ENCODE measurements at places on chromosomes 5 and 9. TPM values are rescaled to one million over a fixed set of nuclear protein-coding genes. Genes with fewer than 3 reads are reported as not detected.

- DNase-seq: no peak
- no peak overlapping the region for H3K27ac ChIP-seq
- no peaks in the 10 kb centered on the region for H3K36me3 ChIP-seq
- no peak overlapping the region for H3K4me3 ChIP-seq
- H3K4me1 ChIP-seq: no peaks in the 10 kb centered on the region
Measured at GRCh38 chr9:87834357-87834756, 48.3 kb upstream of the SPATA31E1 start.

The BARX1 gene
- total RNA-seq: not detected

DNA sequence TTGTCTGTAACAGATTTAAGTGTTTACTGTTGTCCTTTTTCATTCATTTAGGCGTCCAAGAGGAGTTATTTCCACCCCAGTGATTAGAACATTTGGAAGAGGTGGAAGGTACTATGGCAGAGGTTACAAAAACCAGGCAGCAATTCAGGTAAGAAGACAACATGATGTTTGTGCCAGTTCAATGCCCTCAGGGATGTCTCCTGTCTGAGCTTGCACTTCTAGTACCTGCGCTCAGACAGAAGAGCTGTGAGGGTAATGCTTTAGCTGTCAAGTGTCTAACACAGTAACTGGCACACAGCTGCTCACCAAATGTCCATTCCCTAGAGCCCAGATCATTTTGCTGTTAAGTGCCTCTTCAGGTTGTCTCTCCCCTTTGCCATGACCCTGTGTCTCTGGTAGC, 14.2 kb upstream of the PHF2 start:
- no peak overlapping the region for H3K4me3 ChIP-seq
- H3K27me3 ChIP-seq: no peaks in the 10 kb centered on the region
- no peak overlapping the region for H3K27ac ChIP-seq
- no peaks in the 10 kb centered on the region for H3K4me1 ChIP-seq
- peaks cover 15% of the 10 kb centered on the region for H3K36me3 ChIP-seq
- no peak for DNase-seq

- no peak overlapping the region for H3K27ac ChIP-seq
- H3K4me3 ChIP-seq: no peak overlapping the region
- H3K36me3 ChIP-seq: no peaks in the 10 kb centered on the region
- H3K27me3 ChIP-seq: no peaks in the 10 kb centered on the region
- DNase-seq: no peak
Measured at GRCh38 chr9:27514551-27514950, 9.5 kb upstream of the IFNK start.

DNA sequence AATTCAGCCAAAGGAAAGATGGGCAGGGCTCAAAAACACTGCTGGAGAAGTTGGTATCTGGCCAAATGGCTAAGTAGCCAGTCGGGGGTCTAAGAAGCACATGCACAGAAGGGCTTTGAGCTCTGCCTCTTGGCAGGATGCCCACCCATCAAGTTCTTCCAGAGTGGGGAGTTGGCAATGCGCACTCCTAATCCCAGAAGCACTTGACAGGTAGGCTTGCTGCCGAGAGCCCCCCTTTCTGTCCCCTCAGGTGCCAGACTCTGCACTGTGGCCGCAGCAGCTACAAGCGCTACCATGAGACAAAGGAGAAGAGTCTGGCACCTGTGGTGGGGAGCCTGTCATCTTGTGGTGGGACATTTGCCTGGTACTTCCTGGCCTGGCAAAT, 252.9 kb upstream of the SLC24A2 start:
- H3K4me3 ChIP-seq: no peak overlapping the region
- no peaks in the 10 kb centered on the region for H3K36me3 ChIP-seq
- H3K27ac ChIP-seq: no peak overlapping the region
- H3K27me3 ChIP-seq: no peaks in the 10 kb centered on the region

- DNase-seq: no peak
- no peaks in the 10 kb centered on the region for H3K27me3 ChIP-seq
- H3K4me1 ChIP-seq: peaks cover 5% of the 10 kb centered on the region
- no peak overlapping the region for H3K27ac ChIP-seq
- no peak overlapping the region for H3K4me3 ChIP-seq
Measured at GRCh38 chr9:33623658-33624586, 99.9 kb downstream of the ANKRD18B start.

DNA sequence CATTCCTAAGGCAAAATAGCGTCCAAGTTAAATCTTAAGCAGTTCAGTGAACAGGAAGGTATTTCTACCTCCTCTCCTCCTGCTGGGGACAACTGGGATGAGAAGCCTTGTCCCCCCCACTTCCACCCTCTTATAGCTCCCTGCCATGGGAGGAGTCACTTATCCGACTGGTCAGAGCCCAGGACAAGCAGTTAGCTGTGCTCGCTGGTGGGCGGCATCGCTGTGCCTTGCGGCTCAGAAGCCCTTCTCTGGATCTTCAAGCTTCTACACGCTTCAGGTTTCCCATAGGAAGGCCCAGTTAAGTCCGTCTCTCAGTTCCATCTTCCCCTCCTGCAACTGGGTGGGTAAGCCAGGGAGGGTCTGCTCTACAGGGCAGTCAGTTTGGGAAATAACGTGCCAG, 77.2 kb downstream of the PAX5 start:
- DNase-seq: no peak
- H3K27ac ChIP-seq: no peak overlapping the region
- H3K27me3 ChIP-seq: no peaks in the 10 kb centered on the region
- no peak overlapping the region for H3K4me3 ChIP-seq

DNA sequence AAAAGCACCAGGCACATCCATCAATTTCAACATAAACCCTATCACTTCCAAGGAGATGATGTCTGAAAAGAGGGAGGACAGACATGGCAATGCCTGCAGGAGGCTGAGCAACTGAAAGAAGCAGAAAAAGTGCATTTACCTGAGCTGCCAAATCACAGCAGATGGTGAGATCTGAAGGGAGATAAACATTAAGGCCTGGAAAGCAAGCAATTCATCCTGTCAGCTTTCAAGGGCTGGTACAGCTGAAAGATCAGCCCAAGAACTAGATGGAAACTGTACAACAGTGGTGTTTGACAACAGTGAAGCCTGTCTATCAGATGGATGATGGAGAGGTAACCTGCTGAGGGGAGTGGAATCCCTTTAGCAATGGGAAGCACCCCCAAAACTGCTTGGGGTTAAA, 433.2 kb upstream of the ZNF608 start:
- H3K4me3 ChIP-seq: no peak overlapping the region
- H3K36me3 ChIP-seq: no peaks in the 10 kb centered on the region
- H3K27me3 ChIP-seq: no peaks in the 10 kb centered on the region

GRCh38 chr9:89969156-89969675, 364.4 kb downstream of the GADD45G start:
- no peaks in the 10 kb centered on the region for H3K36me3 ChIP-seq
- no peak overlapping the region for H3K4me3 ChIP-seq
- H3K27me3 ChIP-seq: no peaks in the 10 kb centered on the region
- no peaks in the 10 kb centered on the region for H3K4me1 ChIP-seq
- no peak overlapping the region for H3K27ac ChIP-seq

- H3K4me1 ChIP-seq: no peaks in the 10 kb centered on the region
- DNase-seq: no peak
- no peak overlapping the region for H3K4me3 ChIP-seq
- H3K27ac ChIP-seq: peak overlapping the region; percentile 7
- H3K36me3 ChIP-seq: no peaks in the 10 kb centered on the region
Measured at GRCh38 chr5:102959055-102959454, 160.9 kb downstream of the GIN1 start.

GRCh38 chr5:114010362-114010761, 351.5 kb upstream of the KCNN2 start:
- DNase-seq: no peak
- H3K4me1 ChIP-seq: no peaks in the 10 kb centered on the region
- H3K27me3 ChIP-seq: no peaks in the 10 kb centered on the region

GRCh38 chr9:69898714-69899209, 78.1 kb downstream of the CFAP95 start:
- no peak for DNase-seq
- no peak overlapping the region for H3K4me3 ChIP-seq
- H3K27me3 ChIP-seq: no peaks in the 10 kb centered on the region
- peaks cover 4% of the 10 kb centered on the region for H3K4me1 ChIP-seq

DNA sequence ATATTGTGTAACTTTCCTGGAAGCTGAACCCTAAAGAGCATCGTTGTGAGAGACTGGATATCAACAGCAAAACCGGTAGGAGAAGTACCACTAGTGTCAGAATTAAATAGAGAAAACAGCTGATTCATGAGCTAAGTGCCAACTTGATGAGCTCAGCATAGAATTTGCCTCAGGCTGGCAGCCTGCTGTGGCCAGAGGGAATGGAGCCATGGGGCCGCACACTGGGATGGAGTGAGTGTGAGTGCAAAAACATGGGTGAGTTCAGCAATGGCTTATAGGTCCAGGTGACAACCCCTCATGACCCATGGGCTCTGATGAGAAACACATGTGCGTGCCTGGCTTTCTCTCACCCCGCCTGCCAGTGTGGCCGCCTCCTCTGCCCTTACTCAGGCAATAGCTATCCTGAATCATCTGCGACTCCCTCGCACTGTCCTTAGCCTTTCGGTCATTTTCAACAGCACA, 25.4 kb downstream of the ADAMTS16 start:
- H3K36me3 ChIP-seq: no peaks in the 10 kb centered on the region
- H3K27ac ChIP-seq: peak overlapping the region; percentile 87
- no peaks in the 10 kb centered on the region for H3K27me3 ChIP-seq
- H3K4me3 ChIP-seq: no peak overlapping the region

DNA sequence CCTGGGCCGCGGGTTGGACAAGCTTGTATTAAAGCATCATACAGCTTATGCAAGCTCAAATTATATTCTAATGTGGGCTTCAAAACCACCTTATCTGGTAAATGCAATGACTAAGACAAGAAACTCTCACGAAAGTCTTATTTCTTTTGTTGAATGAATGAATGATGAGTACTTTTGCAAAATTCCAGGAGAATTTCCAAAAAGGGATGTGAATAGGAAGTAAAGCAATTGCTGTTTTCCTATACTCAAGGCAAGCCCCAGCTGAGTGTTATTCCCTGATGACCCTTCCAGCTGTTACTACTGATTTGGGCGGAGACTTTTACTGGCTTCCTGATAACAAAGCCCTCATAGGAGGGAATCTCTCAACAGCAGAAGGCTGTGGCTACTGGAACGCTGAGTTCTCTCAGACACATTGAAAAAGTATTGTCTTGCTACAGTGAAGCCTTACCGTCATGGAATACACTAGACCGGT, 162.8 kb downstream of the SREK1 start:
- H3K27me3 ChIP-seq: no peaks in the 10 kb centered on the region
- no peaks in the 10 kb centered on the region for H3K36me3 ChIP-seq
- DNase-seq: no peak
- no peaks in the 10 kb centered on the region for H3K4me1 ChIP-seq
- no peak overlapping the region for H3K4me3 ChIP-seq

The UTP15 gene
- 30.6 TPM for total RNA-seq

GRCh38 chr5:159052401-159053011, 47.2 kb downstream of the EBF1 start:
- H3K27ac ChIP-seq: peak overlapping the region; percentile 83
- no peak overlapping the region for H3K4me3 ChIP-seq
- DNase-seq: no peak
- H3K27me3 ChIP-seq: no peaks in the 10 kb centered on the region
- no peaks in the 10 kb centered on the region for H3K36me3 ChIP-seq

DNA sequence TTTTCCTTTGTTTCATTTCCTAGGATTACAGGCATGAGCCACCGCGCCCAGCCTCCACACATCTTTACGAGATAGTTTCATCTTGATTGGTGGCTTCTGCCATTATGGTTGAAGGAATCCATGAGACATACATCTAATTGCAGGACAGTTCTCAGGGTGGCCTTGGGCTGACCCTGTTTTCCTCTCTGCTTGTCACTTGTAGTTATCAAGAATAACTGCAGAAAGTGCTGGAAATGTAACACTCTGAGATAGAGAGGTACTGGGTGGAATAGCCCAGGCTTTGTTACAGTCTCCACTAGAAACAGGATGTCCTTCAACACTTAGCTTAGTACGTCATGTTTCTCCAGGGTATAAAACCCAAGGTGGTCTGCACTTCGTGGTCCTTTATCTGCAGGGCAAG, 10.7 kb downstream of the UGT3A2 start:
- no peaks in the 10 kb centered on the region for H3K36me3 ChIP-seq
- no peak for DNase-seq
- H3K4me1 ChIP-seq: no peaks in the 10 kb centered on the region
- no peaks in the 10 kb centered on the region for H3K27me3 ChIP-seq

- H3K4me3 ChIP-seq: no peak overlapping the region
- DNase-seq: no peak
- H3K36me3 ChIP-seq: no peaks in the 10 kb centered on the region
- H3K4me1 ChIP-seq: peaks cover 5% of the 10 kb centered on the region
- H3K27ac ChIP-seq: no peak overlapping the region
Measured at GRCh38 chr9:117649126-117649525, 55.1 kb upstream of the TLR4 start.

DNA sequence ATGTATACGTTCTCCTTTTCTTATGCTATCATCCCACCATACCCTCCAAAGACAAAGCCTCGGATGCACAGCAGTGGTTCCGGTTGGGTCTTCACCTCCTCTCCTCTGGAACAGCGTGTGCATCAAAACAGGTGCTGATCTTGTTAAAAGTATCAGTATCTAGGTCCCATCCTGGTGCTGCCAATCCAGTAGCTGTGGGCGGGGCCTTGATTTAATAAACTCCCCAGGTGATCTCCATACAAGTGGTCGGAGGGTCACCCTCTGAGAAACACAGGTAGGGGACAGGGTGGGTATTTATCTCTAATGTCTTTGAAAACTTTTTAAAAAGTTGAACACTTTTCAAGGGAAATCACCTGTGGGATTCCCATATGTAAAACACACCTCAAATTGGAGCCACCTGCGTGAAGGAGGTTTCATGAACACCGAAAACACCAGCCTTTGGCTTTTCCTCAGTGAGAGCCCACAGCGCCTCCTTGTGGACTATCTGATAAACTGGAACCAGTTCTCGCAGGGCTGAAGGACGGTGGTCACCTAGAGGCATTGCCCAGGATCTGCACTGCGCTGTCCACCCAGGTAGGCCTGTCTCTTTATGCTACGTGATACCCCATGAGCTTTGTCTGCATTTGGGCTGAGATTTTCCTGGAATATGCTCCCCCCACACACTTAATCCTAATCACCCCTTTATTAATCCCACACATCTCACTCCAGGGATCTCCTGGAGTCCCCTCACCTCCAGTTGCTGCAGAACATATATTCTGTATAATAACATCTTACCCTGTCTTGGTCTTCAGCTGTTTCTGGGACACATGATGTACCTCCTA, 80.5 kb upstream of the EPB41L4B start:
- no peak overlapping the region for H3K27ac ChIP-seq
- no peaks in the 10 kb centered on the region for H3K27me3 ChIP-seq
- no peak overlapping the region for H3K4me3 ChIP-seq

GRCh38 chr9:134225816-134226215, 61.5 kb upstream of the RNU6ATAC start:
- peaks cover 7% of the 10 kb centered on the region for H3K4me1 ChIP-seq
- H3K36me3 ChIP-seq: no peaks in the 10 kb centered on the region
- no peak overlapping the region for H3K4me3 ChIP-seq
- no peak for DNase-seq
- peak overlapping the region; percentile 29 for H3K27ac ChIP-seq

DNA sequence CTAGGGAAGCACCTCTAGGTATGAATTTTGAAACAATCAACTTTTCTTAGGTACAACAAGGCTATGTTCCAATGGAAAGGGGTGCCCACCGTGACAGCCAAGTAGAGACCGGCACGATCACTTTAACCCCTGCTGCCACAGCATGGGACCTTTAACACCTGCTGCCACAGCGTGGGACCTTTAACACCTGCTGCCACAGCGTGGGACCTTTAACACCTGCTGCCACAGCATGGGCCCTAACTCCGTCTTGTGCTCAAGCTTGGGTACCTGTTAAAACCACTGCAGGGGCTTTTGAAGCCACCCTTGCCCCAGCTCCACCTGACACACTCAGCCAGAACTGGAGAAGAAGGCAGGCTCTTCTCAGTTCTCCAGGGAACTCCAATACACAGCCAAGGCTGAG, 18.2 kb upstream of the MXD3 start:
- H3K27me3 ChIP-seq: no peaks in the 10 kb centered on the region
- H3K36me3 ChIP-seq: peaks cover 6% of the 10 kb centered on the region
- no peak overlapping the region for H3K27ac ChIP-seq
- H3K4me3 ChIP-seq: no peak overlapping the region
- DNase-seq: no peak
- H3K4me1 ChIP-seq: no peaks in the 10 kb centered on the region

Measured in tibial nerve (tissue), 4 donors.